ENCODE measurements at places on chromosomes 3 and 15. TPM values are rescaled to one million over a fixed set of nuclear protein-coding genes. Genes with fewer than 3 reads are reported as not detected.

Gene CCR9
- total RNA-seq = not detected

GRCh38 chr15:99016680-99017321 is 9.2 kb upstream of the PGPEP1L start:
- DNase-seq = peak; percentile 31

- no peak for DNase-seq
Observed at GRCh38 chr3:25507811-25508210, 79.7 kb downstream of the RARB start.

Gene POPDC2
- total RNA-seq = 512 TPM

Gene INO80
- 8.6 TPM for total RNA-seq

- DNase-seq = no peak
Observed at GRCh38 chr3:144039661-144040060, 68.0 kb downstream of the DIPK2A start.

Gene ARL14
- not detected for total RNA-seq

DNA sequence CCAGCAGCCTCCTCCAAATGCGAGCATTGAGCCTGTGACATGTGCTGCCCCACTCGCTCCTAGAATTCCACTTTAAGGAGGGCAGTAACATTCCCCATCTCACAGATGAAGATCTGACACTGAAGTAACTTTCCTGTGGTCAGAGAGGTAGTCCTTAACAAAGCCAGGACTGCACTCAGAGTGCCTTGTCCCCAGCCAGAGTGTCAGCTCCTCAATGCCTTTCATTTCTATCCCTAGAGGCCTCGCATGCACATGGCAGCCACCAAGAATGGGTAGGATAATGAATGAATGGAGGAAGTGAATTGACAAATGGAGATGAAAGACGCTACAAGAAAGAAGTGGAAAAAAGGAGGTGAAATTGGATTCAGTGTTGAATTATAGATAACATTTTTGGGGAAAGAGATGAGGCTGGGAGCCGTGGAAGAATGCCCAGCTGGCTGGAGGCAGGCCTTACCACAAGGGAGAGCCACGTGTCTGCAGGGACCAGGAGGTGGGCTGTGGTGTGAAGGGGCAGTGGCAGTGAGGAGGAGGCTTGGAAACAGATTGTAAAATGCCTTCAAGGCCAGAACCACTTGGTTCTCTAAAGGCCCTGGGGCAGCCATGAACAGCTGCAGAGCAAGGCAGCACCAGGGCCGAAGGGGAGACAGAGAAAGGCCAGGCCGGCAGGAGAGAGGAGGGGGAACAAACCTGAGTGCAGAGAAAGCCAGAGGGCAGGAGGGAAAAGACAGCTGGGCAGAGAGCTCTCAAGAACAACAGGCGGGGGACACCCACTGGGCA is 10.4 kb downstream of the CFAP92 start:
- DNase-seq = no peak
